Sciatic nerve (tissue), 2 donors: ENCODE measurements at places on chromosomes 6 and 20. TPM values are rescaled to one million over a fixed set of nuclear protein-coding genes. Genes with fewer than 3 reads are reported as not detected.

Gene BTN1A1
- total RNA-seq, result not detected

Gene C6orf58
- not detected for total RNA-seq

Gene MYCT1
- 20.6 TPM for total RNA-seq

Gene VSTM2L
- total RNA-seq, result 1.6 TPM

DNA sequence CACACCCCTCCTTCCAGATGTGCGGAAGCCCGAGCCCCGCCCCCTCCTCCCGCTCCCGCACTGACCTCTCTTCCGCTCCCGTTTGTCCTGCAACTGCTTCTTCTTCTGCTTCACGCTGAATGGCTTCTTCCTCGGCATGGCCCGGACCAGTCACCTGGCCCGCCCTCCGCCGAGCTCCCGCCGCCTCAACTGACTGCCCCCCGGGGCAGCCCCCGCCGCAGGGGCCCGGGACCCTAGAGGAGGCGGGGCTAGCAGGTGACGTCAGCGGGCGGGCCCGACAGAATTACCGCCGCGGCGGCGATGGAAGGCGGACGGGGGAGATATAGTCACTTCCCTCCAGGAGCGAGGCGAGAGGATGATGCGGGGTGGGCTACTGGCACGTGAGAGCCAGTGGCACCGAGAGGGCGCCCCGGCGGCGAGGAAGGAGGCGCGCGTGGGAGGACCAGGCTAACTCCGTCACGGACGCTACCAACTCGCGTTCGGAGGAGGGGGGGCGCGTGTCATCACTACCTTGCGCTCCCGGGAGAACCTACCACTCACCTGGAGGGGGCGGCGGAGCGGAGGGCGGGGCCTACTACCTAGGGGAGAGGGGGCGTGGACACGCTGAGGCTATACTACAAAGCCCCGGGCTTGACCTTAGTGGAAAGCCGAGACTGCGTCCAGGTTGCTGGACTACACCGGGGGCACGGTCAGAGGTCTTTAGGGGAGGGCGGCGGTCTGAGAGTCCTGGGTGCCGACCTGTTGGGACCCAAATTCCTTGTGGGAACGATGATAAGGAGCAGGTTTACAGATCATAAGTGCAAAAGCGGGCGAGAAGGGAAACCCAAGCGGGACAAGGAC, at the start of gene GNL1:
Gene GNL1 (minus strand): TSS at position 424 of the 840 bp plus-strand sequence. CDS start 286 bp downstream, at position 138.
- DNase-seq, result peak; percentile 96

- DNase-seq, result no peak
Observed at GRCh38 chr6:107647439-107647948, 157.6 kb downstream of the SOBP start.

GRCh38 chr20:1860446-1860845, 34.8 kb upstream of the SIRPA start:
- no peak for DNase-seq

- DNase-seq, result no peak
Observed at GRCh38 chr6:164072240-164072666, 657.7 kb downstream of the QKI start.

DNA sequence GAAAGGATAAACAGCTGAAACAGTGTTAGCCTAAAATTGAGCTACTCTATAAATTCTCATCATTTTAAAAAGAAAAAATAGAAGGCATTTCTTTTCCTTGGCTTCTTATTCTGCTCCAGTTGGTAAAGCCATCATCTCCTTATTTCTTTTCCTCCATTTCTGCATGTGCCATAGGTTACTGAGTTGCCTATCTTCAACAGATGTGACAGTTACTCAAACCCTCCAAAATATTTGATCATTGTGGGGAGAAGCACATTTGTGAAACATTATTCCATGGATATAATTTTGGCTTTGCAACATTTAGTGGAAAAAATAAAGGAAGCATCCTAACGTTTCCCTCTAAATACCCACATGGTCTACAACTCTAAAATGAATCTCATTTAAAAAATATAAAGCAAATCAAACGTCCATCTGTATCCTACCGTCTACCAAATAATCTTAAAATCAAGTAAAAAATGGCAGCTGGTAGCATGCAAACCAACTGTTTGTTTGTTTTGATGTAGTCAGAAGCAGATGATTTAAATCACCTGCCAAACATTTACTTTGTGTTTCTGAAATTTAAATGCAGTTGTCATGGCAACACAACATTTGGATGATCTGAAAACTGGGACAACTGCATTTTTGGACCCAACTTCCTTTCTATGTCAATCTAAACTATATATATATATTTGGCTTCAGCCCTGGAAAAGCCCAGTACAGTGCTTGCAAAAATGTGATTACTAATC, 16.8 kb upstream of the SNX9 start:
- DNase-seq, result no peak

DNA sequence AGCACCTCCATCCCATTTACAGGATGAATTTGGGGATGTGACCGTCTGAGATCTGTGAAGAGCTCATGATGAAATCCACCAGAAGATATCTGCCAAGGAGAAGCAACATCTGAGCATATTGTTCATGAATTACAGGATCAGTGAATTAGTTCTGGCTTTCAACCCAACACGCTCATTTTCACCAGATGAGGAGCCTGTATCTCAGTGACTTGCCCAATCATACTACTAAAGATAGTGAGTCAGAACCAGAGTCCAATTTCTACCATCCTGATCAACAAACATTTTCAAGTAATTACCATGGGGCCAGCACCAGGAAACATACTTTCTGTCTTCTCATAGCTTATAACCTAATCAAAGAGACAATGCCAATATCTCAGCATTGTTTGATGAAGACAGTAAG, 116.6 kb downstream of the ZDHHC14 start:
- DNase-seq, result no peak

DNA sequence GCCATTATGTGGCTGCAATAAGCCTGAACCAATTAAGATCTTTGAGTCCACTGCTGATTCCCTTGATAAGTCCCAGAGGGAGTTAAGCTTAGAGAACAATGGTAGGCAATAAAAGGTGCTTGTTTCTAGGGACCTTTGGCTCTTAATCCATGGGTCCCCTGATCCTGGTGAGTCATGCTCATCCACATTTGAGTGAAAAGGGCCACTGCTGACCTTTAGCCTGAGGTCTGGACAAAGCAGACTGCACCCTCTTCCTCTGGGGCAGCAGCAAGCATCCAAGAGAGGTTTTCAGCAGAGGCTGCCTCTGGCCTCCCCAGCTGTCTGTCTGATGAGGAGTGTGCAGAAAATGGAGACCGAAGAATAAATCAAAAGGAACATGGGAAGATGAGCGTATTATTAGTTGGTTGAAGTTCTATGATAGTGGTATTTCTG, 16.1 kb upstream of the SCGN start:
- no peak for DNase-seq

DNA sequence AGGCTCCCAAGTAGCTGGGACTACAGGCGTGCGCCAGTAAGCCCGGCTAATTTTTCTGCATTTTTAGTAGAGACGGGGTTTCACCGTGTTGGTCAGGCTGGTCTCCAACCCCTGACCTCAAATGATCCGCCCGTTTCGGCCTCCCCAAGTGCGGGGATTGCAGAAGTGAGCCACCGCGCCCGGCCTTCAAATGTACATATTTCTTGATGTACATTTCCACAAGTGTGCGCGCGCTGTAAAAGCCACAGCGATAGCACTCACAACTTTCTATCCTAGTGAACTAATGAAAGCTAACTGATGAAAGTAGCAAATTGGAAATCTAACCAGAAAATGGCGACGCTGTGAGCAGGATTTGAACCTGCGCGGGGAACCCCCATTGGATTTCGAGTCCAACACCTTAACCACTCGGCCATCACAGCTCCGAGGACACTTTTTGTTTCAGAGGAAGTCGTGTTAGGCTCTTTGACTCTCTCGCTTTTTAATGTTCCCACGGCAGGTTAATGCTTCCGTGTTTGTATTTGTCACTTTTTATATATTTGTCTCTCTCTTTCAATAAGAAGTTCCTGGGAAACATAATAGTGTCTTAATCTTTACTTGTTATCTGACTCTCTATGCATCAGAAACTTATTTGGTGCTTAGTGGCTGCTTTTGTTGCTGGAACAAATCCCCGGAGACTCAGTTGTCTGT, 199.4 kb upstream of the ZNF184 start:
- no peak for DNase-seq

DNA sequence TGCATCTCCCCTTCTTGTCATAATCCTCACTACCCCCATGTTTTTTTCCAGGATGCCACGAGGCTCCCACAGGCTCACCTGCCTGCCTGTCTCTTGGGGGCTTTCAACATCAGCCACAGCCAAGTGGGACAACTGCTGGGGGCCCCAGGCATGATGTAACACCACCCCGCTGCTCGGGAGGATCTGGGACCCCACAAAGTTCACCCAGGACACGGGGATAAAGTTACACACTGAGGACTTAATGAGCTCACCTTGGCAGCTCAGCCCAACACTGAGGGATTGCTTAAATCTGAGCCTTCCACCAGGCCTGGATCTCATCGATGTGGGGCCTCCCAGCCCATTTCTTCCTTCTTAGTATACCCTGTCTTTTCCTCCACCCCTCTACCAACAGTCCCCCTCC, 56.4 kb upstream of the NNAT start:
- DNase-seq, result no peak

DNA sequence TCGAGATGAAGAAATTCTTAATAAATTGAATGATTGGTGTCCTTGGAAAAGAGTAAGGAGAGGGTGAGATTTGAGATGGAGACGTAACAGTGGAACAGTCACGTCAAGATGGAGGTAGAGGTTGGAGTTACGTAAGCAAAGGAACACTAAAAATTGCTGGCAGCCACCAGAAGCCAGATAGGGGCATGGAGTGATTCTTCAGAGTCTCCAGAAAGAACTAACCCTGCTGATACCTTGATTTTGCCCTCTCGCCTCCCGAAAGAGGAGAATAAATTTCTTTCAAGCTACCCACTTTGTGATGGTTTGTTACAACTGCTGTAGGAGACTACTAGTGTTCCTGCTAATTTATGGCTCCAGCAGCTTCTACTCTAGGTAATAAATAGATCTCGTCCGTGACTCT, 17.6 kb downstream of the CD2AP start:
- no peak for DNase-seq

GRCh38 chr6:6006006-6006427, 708 bp downstream of the NRN1 start:
- no peak for DNase-seq
